Amniotic epithelial cell (primary cell): ENCODE measurements at places on chromosomes 13 and 19.

DNA sequence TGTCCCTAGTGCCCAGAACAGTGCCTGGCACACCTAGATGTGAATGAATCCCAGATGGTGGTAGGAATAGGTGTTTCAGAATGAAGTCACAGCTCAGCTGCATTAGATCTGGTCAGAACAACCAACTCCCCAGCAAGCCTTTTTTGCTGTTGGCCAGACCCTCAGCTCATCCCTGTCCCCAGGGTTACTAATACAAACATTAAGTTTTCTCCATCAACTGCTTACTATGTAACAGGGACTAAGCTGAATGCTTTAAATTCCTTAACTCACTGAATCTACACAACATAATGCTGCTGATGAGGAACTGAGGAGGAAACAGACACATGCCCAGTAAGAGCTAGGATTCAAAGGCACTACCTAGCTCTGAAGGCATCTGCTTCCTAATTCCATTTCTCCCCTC is 18.8 kb downstream of the SMG9 start:
- no peak for DNase-seq

GRCh38 chr19:1057176-1057855 is 9.7 kb upstream of the ARHGAP45 start:
- peak; percentile 76 for DNase-seq

DNA sequence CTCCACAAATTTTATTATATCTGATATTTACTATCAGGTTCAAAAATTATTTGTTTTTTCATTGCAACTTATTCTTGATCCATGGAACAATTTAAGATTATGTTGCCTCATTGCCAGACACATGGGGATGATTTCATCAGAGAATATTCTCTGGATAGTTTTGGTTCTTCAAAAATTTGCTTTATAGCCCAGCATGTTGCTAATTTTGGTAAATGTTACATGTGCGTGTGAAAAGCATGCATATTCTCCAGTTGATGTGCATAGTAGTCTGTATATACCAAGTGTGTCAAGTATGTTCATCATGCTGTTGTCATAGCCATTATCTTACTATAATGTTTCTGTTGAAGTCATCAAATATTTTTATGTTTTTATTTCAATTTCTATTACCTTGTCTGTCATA is 122.3 kb downstream of the RFC3 start:
- no peak for DNase-seq

GRCh38 chr13:80979035-80979641 is 638.2 kb upstream of the SPRY2 start:
- peak; percentile 67 for DNase-seq

DNA sequence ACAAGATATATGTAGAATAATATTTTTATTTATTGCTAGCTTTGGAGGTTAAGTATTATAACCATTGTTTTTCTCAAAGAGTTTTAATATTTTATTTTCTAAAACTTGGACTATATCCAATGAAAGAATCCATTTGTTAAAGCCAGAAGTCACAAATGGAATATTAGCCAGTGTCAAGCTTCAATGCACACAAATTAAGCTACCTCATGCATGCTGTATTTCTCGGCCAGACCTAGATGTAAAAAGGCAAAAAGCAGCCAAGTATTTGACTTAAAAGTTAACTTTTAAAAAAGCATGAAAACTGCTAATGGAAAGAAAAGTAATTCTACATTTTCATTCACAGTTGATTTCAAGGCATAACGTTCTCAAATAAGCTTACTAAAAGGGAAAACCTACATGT is 160.0 kb upstream of the ATXN8OS start:
- no peak for DNase-seq

- DNase-seq: no peak
These were observed 72.3 kb downstream of the GPC5 start for GRCh38 chr13:91470681-91471080.

- no peak for DNase-seq
These were observed 98.8 kb downstream of the SOX1 start for GRCh38 chr13:112165712-112166111.

GRCh38 chr13:112910616-112911280 is 58.3 kb upstream of the MCF2L start:
- no peak for DNase-seq

DNA sequence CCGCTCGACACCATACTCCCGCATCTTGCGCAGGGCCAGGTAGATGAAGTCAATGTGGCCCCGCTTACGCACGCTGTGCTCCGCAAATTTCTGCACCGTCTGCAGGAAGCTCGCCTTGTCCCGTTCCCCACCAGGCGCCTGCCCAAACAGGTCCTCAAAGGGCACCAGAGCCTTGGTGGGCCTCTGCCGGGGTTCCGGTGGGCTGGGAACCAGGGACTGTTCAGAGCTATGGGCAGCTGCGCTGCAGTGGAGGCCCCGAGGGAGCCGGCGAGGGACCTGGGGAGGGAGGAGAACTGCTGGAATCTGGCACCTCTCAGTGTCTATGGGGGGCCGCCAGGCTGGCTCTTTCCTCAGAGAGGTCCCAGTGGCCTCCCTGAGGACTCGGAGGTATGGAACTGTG is 8.3 kb upstream of the ZNF653 start:
- DNase-seq: no peak

DNA sequence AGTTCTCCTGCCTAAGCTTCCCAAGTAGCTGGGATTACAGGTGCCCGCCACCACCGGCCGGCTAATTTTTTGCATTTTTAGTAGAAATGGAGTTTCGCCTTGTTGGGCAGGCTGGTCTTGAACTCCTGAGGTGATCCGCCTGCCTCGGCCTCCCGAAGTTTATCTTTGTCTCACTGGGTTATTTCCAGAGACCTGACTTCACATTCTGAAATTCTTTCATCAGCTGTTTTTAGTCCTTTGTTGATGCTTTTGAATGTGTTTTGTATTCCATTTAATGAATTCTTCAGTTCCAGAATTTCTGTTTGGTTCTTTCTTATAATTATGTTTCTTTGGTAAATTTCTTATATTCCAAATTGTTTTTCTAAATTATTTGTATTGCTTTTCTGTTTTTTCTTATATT is 55.4 kb upstream of the MLNR start:
- no peak for DNase-seq

GRCh38 chr13:42574011-42574410 is at the start of gene TNFSF11:
Gene TNFSF11 (plus strand): TSS chr13:42574152. CDS start chr13:42574304, 152 bp downstream.
- no peak for DNase-seq

DNA sequence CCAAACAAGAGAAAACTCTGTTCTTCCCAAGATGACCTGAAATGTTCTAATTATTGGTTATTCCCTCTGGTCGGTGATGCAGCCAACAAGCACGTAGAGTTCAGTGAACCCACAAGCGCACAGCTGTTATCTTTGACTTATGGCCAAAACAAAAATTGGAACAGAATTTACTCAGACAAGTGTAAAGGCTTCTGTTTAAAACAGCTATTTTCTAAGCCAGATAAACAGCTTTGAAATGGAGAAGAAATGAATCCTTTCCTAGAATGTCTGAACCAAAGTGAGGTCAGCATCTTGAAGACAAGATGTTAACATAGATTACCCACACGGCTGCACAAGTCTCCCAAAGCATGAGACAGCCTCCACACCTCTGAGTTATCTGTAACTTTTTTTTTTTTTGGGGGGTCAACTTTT is 669.2 kb downstream of the DIAPH3 start:
- DNase-seq: peak; percentile 45

GRCh38 chr19:46487802-46488445 is 7.7 kb downstream of the PNMA8B start:
- DNase-seq: peak; percentile 49

- no peak for DNase-seq
These were observed 2.2 kb upstream of the RAB11B start for GRCh38 chr19:8387688-8388611.

- DNase-seq: no peak
These were observed 128.7 kb downstream of the TSHZ3 start for GRCh38 chr19:31220540-31220939.

DNA sequence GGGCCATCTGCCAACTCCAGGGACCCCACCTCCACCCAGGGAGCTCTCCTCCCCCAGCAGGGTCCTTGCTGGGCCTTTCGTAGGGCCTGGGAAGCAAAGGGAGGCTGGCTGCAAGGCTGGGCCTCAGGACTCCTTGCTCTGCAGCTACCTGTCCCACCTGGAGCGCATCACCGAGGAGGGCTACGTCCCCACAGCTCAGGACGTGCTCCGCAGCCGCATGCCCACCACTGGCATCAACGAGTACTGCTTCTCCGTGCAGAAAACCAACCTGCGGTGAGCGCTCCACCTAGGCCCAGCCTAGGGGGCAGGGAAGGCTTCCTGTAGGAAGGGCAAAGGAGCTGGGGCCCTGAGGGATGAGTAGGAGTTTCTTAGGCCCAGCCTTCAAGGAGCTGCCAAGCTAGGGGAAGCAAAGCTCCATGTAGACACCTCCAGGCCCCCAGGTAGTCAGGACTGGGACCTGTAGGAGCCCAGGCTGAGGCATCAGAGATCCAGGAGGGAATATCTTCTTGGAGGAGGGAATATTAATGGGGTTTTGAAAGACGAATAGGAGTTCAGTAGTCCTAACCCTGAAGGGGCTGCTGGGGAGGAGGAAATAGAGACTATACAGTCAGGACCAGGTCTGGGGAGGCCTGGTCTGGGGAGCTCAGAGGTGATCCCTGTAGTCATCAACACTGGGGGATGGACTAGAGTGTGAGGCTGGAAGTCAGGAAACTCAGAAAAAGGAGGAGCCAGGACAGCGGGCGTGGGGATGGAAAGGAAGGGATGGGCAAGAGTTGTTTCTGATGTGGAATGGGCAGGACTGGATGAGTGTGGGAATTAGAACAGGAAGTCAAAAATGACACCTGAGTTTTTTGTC is 16.0 kb downstream of the GNA15 start:
- DNase-seq: peak; percentile 16

GRCh38 chr13:83327091-83327490 is 555.2 kb downstream of the SLITRK1 start:
- DNase-seq: no peak

- no peak for DNase-seq
These were observed 46.1 kb upstream of the TUBGCP3 start for GRCh38 chr13:112634102-112634501.

- peak; percentile 65 for DNase-seq
These were observed 64.4 kb downstream of the POSTN start for GRCh38 chr13:37534181-37534580.

GRCh38 chr13:42720113-42720857 is 61.1 kb upstream of the FAM216B start:
- peak; percentile 100 for DNase-seq
